Right renal pelvis (tissue), 4 donors: ENCODE measurements at places on chromosomes 7 and 10.
A peak's percentile ranks its signal among the peaks of the same experiment; 100 is the strongest.

- no peak for DNase-seq
Observed at GRCh38 chr7:80037689-80038088, 96.9 kb upstream of the GNAI1 start.

GRCh38 chr10:69400936-69401335 lies 15.8 kb downstream of the TACR2 start:
- DNase-seq: no peak

- DNase-seq: no peak
Observed at GRCh38 chr7:130894146-130894908, 160.3 kb upstream of the KLF14 start.

DNA sequence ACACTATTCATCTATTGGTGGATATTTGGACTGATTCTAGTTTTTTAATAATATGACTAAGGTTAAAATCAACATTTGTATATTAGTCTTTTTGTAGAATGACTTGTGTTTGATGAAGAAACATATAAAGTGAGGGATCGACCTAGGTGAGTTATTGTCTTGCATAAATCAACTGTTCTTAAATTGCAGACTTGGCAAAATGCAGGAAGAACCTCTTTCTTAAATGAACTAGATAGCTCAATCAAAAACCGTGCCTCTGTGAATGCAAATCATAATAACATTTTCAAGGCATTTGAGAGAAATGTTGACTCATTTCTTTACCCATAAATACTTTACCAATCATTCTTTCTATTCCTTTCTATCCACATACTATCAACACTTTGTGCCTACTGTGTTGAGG lies 101.5 kb upstream of the ANK3 start:
- DNase-seq: no peak

DNA sequence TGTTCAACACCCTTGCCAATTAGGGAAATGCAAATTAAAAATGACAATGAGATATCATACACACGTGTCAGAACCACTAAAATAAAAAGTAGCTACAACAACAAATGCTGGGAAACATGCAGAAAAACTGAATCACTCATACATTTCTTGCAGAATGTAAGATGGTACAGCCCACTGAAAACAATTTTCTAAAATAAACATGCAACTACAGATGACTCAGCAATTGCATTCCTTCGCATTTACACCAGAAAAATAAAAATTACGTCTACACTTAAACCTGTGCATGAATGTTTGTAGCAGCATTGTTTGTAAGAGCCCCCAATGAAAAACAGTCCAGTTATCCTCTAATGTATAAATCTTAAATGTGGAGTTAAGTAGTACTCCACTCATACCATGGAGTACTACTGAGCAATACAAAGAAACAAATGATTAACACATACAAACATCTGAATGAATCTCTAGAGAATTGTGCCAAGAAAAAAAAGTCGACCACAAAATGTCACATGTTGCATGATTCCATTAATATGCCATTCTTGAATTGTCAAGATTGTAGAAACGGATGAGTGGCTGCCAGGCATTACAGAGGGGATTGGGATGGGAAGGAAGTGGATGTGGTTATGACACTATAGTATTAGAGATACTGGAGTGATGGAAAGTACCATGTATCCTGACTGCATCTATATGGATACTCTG lies 134.6 kb upstream of the NPSR1 start:
- no peak for DNase-seq

DNA sequence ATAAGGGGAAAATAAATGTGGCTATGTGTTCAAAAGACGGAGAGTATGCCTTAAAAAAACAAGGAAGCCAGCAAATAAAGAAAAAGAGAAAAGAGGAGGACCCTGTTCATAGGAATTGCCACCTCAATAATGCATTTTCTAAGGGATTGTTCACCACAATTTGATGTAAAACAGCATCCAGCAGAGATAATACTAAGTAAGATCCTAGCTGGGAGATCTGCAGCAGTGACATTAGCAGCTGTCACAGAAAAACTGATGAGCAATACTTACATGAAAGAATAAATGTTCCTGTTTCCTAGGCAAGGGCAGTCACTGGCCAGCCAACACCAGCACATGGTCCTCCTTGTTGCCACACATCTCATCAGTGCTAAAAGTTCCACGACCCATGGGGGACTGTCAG lies 391.5 kb downstream of the SORCS1 start:
- no peak for DNase-seq

- DNase-seq: no peak
Observed at GRCh38 chr10:75080554-75080953, 30.9 kb upstream of the SAMD8 start.

GRCh38 chr7:113710310-113711096 lies 208.3 kb downstream of the PPP1R3A start:
- peak; percentile 64 for DNase-seq

DNA sequence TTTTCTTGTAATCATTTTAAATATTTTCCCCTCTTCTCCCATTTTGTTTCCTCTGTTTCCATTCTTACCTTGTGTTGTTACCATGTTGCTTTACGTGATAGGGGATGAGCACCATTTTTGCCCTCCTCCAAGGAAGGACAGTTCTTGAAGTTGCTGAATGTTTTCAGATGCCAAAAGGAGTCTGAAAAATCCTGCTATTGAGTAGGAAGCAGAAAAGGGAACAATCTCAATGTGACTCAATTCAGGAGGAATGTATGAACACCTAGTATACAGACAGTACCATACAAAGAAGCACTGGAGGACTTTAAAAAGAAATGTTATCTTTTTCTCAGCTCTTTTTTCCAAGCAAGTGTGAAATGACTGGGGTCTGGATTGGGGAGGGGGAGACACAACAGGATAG lies 5.1 kb upstream of the NAMPT start:
- DNase-seq: no peak

- no peak for DNase-seq
Observed at GRCh38 chr10:6279540-6280267, 77.0 kb downstream of the PFKFB3 start.

DNA sequence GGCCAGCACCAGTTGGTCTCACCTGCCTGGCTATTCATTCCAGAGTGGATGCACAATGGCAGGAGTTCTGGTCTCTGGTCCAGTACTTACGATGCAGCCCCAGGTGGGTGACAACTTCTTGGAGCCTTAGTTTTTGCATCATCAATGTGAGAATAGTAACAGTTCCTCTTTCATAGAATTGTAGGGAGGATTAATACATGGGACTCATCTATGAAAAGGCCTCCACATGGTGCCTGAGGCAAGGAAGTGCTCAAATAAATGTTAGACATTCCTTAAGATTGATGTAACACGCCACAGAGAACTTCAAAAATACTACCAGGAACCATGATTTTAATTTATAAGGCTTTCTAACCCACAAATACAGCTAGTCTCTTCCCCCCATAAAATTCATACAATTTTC lies 120.1 kb upstream of the CHST15 start:
- no peak for DNase-seq

GRCh38 chr10:77592946-77593636 lies 44.5 kb downstream of the KCNMA1 start:
- DNase-seq: no peak

DNA sequence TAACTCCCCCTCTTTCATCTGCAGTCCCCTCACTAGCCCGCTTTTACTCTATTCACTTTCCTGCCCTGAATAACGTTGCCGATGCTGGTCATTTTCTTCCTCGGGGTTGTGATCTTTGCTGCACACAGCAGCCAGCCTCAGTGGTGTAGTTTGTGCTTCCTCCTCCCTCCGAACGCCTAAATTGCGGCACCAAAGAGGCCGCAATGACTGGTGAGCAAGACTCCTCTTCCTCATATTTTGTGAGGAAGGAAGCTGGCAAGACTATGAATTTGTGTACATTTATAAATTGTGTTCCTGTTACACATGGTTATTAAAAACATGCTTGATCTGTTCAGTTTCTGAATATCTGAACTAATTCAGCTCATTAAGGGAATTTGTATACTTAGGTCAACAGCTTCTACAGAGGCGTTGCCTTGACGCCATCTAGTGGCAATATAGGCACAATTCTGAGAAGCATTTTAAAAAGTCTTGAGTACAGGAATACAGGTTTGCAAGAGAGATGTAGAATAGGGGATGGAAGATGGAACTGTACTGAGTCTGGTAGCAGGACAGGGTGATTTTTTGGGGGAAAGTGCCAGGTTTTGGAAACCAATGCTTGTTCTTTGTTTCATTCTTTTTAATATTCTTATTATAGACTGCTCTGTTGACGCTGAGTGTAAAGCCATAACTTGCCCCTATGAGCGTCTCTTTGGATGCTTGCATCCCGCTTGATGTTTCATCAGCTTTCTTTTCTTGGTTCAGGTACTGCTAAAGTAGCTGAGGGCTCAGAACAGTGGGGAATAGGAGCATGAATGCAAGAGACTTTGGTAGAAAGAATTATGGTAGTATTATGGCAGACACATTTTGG lies 4.1 kb upstream of the TAS2R5 start:
- peak; percentile 22 for DNase-seq

DNA sequence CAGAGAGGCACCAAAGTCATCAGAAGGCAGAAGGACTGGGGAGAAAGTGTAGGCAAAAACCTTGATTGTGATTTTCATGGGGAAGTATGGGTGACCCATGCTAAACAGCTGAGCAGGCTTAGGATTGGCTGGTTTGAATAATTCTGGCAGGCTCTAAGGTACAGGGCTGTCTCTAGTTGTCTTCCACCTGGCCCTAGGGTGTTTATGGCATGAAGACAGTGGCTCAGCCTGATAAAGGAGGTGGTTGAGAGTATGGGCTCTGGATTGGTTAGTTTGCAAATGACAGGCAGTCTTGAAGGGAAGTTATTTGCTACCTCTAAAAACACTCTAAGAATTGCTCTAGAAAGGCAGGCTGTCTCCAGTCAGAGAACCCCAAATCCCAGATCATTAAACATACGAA lies 100.3 kb downstream of the STRA8 start:
- no peak for DNase-seq

- DNase-seq: no peak
Observed at GRCh38 chr10:130483691-130484467, 347.7 kb downstream of the GLRX3 start.

DNA sequence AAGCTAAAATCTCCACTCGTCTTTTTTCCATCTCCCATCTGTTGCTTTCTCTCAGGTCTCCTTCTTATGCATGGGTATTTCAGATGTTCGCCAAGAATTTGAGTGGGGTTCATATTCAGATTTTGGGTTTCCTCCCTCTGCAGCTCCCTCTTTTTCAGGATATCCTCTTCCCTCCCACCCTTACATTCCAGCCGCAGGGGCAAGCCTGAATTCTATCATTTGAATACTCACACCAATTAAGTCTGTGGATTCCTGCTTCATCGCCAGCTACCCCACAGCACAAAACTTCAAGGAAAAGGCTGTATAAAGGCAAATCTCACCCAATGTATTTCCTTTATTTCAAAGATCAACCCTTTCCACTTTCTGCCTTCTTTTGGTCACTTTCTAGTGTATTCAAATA lies 41.6 kb upstream of the FOXI2 start:
- no peak for DNase-seq

DNA sequence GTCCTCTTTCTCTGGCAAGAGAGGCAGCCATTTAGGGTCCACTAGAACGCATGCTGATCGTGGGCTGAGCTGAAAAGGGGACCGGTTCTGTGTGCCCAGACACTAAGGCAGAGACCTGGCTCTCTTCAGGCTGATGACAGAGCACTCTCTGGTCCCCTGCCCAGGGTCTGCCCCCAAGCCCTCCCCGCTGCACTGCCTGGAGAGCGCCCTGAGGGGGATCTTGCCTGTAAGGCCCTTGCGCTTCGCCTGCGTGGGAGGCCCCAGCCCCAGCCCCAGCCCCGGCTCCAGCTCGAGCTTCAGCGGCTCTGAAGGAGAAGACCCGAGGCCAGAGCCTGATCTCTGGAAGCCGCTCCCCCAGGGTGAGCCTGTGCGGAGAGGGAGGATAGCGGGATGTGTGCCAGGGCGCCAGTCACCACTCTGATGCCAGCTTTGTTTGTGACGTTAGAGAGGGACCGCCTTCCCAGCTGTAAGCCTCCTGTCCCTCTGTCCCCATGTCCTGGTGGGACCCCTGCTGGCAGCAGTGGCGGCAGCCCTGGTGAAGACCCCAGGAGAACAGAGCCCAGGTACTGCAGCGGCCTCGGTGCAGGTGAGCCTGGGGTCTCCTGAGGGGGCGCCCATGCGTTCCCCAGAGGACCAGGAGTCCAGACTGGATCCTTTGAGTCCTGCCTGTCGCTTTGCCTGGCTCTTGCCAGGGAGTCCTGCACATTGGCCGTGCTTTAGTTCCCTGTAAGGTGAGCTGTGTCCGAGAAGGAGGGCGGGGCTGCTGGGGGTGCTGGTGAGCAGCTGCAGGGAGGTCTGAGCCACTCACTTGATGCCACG lies 43.2 kb downstream of the ZNF467 start:
- DNase-seq: no peak

DNA sequence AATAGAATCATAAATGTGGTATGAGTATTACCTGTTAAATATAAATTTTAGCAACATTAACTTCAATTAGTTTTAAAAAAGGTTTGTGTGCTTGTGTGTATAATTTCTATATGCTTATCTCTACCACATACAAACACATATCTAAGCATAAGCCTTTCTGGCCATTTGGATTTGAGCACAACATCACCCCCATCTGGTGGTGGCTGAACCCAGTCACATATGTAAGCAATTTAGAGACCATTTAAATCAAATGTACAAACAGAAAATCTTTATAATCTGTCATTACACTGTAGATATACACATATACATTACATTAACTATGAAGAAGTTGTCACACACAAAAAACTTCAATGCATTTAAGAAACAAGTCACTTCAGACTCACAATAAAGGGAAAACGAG lies 31.7 kb downstream of the GPR22 start:
- no peak for DNase-seq

DNA sequence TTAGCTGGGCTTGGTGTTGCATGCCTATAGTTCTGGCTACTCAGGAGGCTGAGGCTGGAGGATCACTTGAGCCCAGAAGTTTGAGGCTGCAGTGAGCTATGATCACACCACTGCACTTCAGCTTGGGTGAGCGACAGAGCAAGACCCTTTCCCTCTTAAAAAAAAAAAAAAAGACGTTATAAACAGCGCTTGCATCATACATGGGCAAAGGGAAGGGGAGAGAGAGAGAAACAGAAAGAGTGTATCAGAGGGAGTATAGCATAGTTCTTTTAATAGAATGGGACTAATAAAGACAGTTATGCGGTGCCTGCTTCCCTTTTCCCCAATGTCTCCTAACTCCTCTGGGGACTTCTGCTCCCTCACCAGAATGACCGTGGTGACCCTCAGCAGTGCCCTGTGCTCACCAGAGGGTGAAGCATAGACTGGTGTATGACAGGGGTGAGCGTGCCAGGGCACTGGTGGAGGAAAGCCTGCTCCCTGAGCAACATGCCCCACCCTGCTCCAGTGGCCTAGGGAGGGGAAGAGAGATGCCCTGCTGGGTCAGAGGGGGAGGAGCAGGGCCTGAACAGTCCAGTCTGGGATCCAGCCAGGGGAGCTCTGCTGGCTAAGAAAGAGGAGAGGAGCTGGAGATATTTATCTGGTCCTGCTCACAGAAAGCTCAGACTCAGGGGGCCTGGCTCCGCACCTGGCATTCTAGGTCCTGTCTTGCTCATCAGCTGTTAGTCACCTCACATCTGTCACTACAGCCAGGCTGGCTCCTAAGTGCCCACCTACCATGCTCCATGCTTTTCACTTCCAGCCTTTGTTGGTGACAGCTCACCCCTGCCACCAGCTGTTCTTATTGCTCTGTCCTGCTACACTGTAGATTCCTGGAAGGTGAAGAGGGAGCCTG lies 2.2 kb downstream of the PDZD7 start:
- no peak for DNase-seq

- DNase-seq: no peak
Observed at GRCh38 chr7:151796871-151797537, 79.9 kb downstream of the PRKAG2 start.

- no peak for DNase-seq
Observed at GRCh38 chr7:69800495-69800894, 202.2 kb downstream of the AUTS2 start.

- no peak for DNase-seq
Observed at GRCh38 chr7:21915140-21915539, 30.6 kb downstream of the CDCA7L start.
